Vagina (tissue), 2 donors: ENCODE measurements at places on chromosomes 4 and X. TPM values are rescaled to one million over a fixed set of nuclear protein-coding genes. Genes with fewer than 3 reads are reported as not detected.

The CXorf38 gene
- 13.0 TPM for total RNA-seq

The SMARCA5 gene
- 23.3 TPM for total RNA-seq

The MAGEB17 gene
- total RNA-seq: not detected

The LEF1 gene
- total RNA-seq: 12.5 TPM

The ASMT gene
- total RNA-seq: not detected

The TMEM35A gene
- total RNA-seq: 5.4 TPM

The MAGEC3 gene
- total RNA-seq: not detected

The MAMLD1 gene
- total RNA-seq: 3.2 TPM

The L1CAM gene
- total RNA-seq: 9.6 TPM

DNA sequence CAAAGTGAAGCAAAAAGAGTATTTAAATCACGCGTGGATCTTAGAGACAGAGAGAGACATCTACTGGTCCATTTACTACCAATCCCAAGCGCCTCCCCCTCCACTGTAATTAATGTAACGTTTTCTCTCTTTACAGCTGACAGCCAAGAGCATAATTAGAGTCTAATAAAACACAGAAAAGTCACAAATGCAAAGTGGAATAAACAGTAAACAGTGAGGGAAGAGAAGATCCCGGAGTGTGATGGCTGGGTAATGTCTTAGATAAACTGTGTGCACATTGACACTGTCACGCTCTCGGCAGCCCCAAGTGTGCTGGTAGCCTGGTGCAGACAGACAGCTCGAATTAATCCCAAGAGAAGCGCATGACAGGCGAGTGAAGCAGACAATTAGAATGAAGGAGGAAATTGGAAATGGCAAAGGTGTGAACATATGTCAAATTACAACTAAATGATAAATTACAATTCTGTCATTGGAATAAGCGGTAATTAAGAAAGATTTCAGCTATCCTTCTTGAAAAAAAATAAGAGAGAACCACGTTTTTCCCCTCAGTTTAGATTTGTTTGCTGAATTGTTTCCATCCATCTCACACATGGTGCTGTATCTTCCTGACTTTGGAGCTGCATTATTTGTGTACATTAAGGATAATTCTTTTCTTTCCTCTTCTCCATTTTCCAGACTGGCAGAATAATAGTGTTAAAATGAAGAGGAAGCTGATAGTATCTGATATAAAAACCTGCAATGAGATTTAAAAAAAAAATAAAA lies 100.1 kb downstream of the CXXC4 start:
- no peak overlapping the region for H3K27ac ChIP-seq
- H3K4me1 ChIP-seq: peaks cover 14% of the 10 kb centered on the region
- no peak for DNase-seq
- no peaks in the 10 kb centered on the region for H3K36me3 ChIP-seq
- H3K27me3 ChIP-seq: no peaks in the 10 kb centered on the region
- no peak overlapping the region for H3K4me3 ChIP-seq

- no peak overlapping the region for H3K4me3 ChIP-seq
- no peaks in the 10 kb centered on the region for H3K36me3 ChIP-seq
- no peak for DNase-seq
- H3K4me1 ChIP-seq: no peaks in the 10 kb centered on the region
- no peak overlapping the region for H3K27ac ChIP-seq
Measured at GRCh38 chrX:38754102-38754790, 47.0 kb upstream of the MID1IP1 start.

DNA sequence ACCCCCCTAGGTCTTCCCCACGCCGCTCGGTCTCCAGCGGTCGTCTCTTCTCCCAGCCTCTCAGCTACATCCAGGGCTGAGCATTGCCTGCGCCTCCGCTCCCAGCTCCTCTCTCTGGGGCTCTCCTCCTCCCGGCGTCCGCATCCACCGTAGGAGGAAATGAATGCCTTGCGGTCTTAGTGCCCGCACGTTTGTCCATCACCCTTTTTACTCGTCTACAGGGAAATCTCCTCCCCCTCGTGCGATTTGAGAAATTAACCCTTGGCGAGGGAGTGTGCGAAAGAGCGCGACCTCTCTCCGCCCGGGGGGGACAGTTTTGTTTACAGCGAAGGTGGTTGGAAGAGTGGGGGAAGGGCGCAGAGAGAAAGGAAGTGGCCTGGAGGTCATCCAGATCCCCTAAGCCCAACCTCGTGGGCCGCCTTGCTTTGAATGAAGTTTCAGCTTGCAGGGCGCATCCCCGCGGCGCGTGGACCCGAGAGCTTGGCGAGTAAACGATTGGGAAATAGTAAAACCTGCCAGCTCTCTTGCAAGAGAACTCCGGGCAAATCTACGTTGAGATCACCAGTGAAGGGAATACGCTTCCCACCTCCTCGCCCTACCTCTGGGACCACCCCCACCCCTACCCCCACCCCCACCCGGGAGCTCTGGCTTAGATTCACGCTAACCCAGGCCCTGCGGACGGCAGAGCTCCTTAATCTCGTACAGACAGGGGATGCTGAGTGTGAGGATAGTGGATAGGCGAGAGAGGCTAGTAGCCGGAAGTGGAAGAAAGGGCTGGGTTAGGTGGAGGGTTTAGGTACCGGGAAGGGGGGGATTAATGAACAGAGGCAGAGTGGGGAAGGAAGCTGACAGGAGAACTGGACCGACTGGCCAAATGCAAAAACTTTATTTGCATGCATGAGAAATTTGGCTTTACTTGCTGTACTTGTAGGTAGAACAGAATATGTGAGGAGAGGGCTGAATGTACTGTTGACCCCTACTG lies at the start of gene ELOVL6:
ELOVL6 (minus strand) TSS at position 181 of the 982 bp plus-strand sequence. CDS start 280 bp downstream, outside the sequence.
- H3K36me3 ChIP-seq: no peaks in the 10 kb centered on the region
- DNase-seq: no peak
- no peaks in the 10 kb centered on the region for H3K27me3 ChIP-seq
- H3K4me1 ChIP-seq: peaks cover 16% of the 10 kb centered on the region
- H3K27ac ChIP-seq: peak within 1 kb of the TSS; percentile 83
- H3K4me3 ChIP-seq: peak within 1 kb of the TSS; percentile 92

DNA sequence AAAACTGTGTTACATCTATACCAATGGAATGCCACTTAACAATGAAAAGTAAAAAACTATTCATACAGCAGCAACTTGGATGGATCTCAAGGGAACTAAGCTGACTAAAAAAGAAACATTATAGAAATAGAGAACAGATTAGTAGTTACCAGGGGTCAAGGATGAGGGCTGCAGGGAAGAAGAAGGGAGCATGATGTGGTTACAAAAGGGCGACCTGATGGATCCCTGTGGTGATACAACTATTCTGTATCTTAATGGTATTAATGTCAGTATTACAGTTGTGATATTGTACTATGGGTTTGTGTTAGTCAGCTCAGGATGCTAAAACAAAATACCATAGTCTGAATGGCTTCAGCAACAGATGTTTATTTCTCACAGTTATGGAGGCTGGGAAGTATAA lies 190.7 kb downstream of the ZNF674 start:
- no peak overlapping the region for H3K4me3 ChIP-seq
- no peak for DNase-seq
- no peak overlapping the region for H3K27ac ChIP-seq
- H3K27me3 ChIP-seq: no peaks in the 10 kb centered on the region
- no peaks in the 10 kb centered on the region for H3K4me1 ChIP-seq
- H3K36me3 ChIP-seq: no peaks in the 10 kb centered on the region

GRCh38 chr4:137375111-137375850 lies 157.0 kb downstream of the PCDH18 start:
- H3K4me3 ChIP-seq: no peak overlapping the region
- H3K27me3 ChIP-seq: no peaks in the 10 kb centered on the region
- no peaks in the 10 kb centered on the region for H3K36me3 ChIP-seq
- no peak for DNase-seq

DNA sequence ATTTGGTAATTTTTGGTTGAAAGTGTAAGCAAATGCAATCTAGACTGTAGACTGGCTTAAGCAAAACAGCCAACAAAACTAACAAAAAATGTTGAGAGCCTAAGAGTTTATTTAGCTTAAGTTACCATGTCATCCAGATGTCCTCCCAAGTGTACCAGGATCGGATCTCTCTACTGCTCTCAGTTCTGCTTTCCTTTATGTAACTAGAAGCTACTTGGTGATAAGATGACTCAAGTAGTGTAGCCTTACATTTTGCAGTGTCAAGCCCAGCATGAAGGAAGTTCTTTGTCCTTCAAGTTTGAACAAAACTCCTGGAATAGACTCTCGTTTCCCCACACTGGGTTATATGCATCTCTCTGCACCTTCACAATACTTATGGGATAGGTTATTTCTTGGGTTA lies 1500.0 kb downstream of the STIM2 start:
- no peaks in the 10 kb centered on the region for H3K27me3 ChIP-seq
- H3K4me1 ChIP-seq: no peaks in the 10 kb centered on the region
- no peak overlapping the region for H3K27ac ChIP-seq

DNA sequence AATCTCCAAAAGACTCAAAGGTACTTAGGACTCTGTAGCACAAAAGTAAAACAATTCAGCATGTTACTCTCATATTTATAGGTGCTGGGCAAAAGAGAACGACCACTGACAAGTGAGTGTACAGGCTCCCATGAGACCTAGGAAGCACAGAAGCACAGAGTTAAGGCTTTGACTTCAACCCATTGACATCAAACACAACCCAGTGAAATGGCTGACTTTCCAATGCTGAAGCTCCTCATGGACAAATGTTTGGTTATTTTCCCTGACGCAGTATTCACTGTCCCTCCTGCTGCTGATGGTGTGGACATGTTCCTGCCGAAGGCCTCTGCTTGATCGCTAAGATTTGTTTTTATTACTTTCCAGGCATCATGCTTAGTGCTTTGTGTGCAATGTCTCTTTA lies 148.7 kb downstream of the TSPAN5 start:
- H3K27me3 ChIP-seq: no peaks in the 10 kb centered on the region
- no peak for DNase-seq
- no peak overlapping the region for H3K4me3 ChIP-seq
- H3K4me1 ChIP-seq: peaks cover 36% of the 10 kb centered on the region
- peak overlapping the region; percentile 17 for H3K27ac ChIP-seq

DNA sequence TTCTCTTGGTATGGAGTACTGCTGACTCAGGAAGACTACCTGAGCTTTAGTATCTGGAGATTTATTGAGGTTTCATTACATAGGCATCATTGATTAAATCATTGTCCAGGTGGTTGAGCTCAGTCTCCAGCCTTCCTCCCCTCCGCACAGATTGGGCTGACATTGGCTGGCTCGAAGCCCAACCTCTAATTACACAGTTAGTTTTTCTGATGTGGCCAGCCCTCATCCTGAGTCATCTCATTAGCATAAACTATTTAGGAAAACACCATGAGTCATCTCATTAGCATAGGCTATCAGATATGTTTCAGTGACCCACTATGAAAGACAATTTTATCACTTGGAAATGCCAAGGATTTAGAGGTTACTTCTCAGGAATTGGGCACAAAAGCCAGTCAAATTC lies 93.9 kb upstream of the ANKRD50 start:
- no peak overlapping the region for H3K27ac ChIP-seq
- no peaks in the 10 kb centered on the region for H3K36me3 ChIP-seq
- no peaks in the 10 kb centered on the region for H3K27me3 ChIP-seq
- H3K4me1 ChIP-seq: no peaks in the 10 kb centered on the region
- no peak for DNase-seq

- H3K4me1 ChIP-seq: peaks cover 77% of the 10 kb centered on the region
- H3K27me3 ChIP-seq: no peaks in the 10 kb centered on the region
Measured at GRCh38 chr4:6987588-6987961, 55.6 kb upstream of the TADA2B start.

DNA sequence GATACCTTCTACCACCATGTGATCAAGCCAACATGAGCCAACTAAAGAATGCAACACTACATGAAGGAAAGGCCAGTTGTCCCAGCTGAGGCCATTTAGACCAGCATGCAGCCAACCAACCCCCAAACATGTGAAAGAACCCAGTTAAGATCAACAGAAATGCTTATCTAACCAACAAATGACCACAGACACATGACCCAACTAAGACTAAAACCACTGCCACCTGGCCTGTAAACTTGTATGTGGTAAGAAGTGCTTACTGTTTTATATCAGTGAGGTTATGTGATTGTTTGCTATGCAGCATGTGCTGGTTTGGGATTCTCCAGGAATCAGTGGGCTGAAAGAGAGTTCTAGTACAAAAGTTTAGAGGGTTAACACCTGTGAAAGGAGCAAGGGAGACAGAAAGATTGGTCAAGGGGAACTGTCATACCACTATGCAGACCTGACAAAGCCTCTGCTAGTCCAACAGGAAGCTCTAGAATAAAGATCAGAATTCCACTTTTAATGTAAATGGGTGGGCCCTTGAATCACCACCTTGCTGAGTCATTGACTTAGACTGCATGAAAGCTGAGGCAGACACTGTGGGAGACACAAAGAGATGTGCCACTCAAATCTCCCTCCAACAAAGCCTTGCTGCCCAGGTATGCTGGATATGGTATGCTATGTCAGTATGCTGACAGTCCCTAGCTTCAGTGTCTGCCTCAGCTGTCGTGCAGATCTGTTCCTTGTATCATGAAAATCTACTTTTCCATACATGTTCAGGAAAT lies 6.1 kb upstream of the SH3D19 start:
- no peaks in the 10 kb centered on the region for H3K27me3 ChIP-seq
- H3K36me3 ChIP-seq: no peaks in the 10 kb centered on the region
- no peak overlapping the region for H3K27ac ChIP-seq
- H3K4me1 ChIP-seq: no peaks in the 10 kb centered on the region
- no peak for DNase-seq

GRCh38 chr4:61195101-61195500 lies 5.0 kb upstream of the ADGRL3 start:
- no peak overlapping the region for H3K4me3 ChIP-seq
- no peak overlapping the region for H3K27ac ChIP-seq
- no peaks in the 10 kb centered on the region for H3K36me3 ChIP-seq
- no peaks in the 10 kb centered on the region for H3K27me3 ChIP-seq
- H3K4me1 ChIP-seq: peaks cover 6% of the 10 kb centered on the region

DNA sequence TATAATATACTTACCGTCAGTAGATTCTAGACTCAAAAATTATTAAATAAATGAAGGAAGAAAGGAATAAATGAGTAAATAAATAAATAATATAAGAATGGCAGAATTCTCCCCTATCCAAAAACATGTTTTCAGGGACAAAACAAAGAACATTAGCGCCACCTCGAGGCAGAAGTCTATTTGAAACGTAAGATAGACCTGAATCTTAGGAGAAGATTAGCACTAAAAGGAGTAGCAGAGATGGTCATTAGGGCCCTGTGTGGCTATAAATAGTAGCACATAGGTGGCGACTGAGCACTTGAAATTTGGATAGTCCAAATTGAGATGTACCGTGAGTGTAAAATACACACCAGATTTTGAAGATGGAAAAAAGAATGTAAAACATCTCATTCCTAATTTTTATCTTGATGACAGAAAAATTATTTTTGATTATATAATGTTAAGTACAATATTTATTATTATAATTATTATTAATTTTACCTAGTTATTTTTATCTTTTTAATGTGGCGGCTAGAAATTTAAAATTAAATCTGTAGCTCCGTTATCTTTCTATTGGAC lies 24.3 kb upstream of the SRD5A3 start:
- H3K27me3 ChIP-seq: no peaks in the 10 kb centered on the region
- no peak for DNase-seq
- H3K27ac ChIP-seq: no peak overlapping the region
- H3K36me3 ChIP-seq: no peaks in the 10 kb centered on the region
- peaks cover 10% of the 10 kb centered on the region for H3K4me1 ChIP-seq

DNA sequence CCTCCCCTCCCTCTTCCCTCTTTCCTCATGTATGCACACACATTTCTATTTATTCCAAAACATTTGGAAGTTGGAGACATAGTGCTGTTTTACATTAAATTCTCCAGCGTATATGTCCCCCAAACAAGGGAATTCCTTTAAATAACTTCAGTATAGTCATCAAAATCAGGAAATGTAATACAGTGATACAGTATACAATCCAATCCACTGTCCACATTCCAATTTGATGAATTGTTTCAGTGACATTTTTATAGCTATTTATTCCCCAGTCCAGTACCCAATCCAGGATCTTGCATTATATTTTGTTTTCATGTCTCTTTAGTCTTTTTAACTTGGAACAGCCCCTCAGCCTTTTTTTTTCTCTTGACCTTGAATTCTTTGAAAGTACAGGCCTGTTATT lies 233.0 kb downstream of the DKK2 start:
- no peaks in the 10 kb centered on the region for H3K4me1 ChIP-seq
- DNase-seq: no peak
- H3K27me3 ChIP-seq: no peaks in the 10 kb centered on the region
- H3K4me3 ChIP-seq: no peak overlapping the region
